ENCODE measurements at places on chromosomes 6 and 20.

GRCh38 chr20:3551681-3552434, 81.0 kb downstream of the ATRN start:
- DNase-seq = no peak

DNA sequence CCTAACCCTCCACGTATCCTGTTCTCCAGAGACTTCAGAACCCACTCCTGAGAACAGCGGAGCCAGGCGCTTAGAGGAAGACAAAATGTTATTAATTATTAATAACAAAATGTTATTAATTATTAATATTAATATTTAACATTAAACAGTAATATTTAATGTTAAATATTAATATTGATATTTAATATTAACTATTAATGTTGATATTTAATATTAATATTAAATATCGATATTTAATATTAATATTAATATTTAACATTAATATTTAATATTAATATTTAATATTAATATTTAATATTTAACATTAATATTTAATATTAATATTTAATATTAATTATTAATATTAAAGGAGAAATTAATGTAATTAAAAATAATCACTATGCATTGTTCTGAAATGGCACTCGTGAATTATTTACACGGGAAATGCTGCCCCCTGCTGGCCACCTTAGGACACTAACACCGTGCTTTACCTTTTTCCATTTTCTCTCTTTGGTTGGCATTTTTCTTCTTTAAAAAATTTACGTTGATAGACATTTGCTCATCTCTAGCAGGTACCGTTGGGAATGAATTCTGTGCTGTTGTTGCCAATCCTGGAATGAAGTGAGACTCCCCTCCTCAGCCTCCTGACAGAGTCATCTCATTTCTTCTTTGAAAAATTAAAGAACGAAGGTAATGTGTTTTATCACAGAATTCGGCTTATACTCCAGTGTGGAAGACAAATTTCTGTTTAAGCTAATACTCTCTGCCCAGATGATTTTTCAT, 7.5 kb upstream of the GGTLC1 start:
- peak; percentile 31 for DNase-seq

DNA sequence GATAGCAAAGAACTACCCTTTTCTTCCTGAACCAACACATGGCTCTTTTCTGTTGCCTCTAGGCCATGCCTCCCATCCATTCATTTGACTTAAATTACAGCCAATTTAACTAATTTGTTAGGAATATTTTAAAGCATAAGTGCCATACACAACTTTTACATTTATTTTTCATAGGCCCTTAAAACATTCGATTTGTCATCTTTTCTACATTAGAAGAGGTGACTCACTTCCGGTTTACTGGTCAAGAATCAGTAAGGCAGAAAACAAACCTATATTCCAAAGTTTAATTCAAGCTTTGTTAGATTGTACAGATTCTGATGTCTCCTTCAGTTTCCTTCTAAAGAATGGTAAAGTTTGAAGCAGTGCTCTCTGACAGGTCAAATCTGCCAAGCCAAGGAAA, 344.3 kb downstream of the SAMD5 start:
- no peak for DNase-seq

DNA sequence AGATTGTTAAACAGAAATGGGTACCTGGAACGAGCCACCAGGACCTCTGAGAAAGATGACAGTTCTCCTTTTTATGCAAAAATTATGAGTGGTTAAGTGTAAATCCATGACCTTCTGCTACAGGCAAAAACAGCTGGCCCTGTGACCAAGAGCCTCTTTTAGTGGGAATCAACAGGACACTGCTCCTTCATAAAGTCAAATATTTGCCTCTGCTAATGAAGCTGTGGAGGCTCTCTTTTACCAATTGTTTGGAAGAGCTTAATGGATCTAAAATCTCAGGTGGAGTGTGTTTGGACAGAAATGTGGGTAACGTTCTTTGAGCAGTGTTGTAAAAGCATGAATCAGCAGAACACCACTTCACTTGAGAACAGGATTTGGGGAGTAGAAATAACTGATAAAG, 117.5 kb upstream of the PCSK2 start:
- DNase-seq = no peak

- no peak for DNase-seq
Measured at GRCh38 chr6:16688984-16689636, 72.2 kb downstream of the ATXN1 start.

DNA sequence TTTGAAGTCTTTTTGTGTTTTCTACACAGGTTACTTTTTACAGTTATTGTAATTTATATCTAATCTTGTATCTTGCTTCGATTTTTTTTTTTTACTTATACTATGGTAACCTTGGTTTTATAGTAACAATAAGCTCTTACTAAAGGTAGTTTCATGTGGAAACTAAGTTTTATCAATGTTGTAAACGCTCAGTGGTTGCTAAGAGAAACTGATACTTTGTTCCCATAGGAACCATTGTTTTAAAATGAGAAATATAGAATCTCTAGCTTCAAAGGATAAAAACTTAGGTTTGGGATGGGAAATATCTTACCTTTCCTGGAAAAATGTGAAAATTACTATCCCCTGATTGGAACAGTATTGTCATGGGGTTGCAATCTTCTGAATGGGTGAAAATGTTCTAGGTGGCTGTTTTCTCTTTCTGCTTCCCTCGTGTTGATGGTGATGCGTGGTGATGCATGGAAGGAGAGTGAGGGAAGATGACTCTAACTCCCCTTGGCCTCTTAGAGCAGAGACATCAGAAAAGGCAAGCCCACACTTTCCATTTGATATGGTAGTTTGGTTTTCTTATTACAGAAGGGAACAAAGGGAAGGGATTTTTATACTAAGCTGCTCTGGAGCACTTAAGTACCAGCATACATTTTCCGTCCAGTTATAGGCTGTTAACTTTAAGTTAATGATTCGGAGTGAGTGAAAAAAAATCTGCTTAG, 23.5 kb upstream of the BACH2 start:
- no peak for DNase-seq

DNA sequence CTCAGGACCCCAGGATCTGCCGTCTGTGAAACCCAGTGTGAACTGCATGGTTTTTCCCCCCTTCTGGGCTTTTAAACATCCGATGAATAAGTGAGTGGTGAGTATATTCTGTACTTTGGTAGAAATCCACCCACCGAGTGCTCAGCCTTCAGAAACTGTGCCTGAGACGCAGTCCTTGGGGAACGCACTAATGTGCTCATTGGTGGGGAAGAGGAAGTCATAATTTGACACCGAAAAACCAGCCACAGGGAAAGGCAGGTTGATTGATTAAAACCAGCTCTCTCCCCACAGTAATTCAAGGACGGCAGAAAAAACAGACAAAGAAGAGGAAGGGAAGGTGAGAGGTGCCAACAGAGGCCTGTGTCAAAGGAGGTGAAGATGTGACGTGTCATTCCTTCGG, 21.7 kb downstream of the EDN3 start:
- DNase-seq = no peak

- no peak for DNase-seq
Measured at GRCh38 chr6:21665110-21665391, 71.5 kb downstream of the SOX4 start.

DNA sequence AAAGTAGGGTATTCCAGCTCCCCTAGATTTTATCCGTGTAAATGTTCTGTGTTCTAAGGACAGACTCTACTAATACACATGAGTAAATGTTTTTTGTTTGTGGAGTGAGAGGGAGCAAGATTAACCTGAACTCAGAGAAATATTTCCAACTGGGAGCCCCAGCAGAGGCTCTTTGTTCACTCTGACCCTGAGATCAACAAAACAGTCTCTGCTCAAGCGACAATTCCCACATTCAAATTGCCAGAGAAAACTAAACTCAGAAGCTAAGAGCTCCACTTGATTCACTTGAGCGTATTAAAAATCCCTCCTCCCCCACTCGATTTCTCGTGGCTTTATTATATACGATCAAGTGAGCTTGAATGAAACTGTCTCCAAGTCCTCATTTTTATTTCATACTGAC, 413.9 kb upstream of the JARID2 start:
- DNase-seq = no peak

GRCh38 chr6:119764927-119765681, 415.5 kb upstream of the MAN1A1 start:
- DNase-seq = no peak

- no peak for DNase-seq
Measured at GRCh38 chr6:5271926-5272325, 10.6 kb downstream of the FARS2 start.
